Activated B cell treated with CpG ODN at 0.5 μM for 24 hours (primary cell): ENCODE measurements at places on chromosomes 3 and 15.

- DNase-seq, result no peak
These were observed 410.6 kb upstream of the WNT5A start for GRCh38 chr3:55897573-55898224.

- DNase-seq, result no peak
These were observed 154.2 kb upstream of the TNIK start for GRCh38 chr3:171614318-171614921.

GRCh38 chr15:81256916-81257315, 60.2 kb downstream of the IL16 start:
- DNase-seq, result no peak

DNA sequence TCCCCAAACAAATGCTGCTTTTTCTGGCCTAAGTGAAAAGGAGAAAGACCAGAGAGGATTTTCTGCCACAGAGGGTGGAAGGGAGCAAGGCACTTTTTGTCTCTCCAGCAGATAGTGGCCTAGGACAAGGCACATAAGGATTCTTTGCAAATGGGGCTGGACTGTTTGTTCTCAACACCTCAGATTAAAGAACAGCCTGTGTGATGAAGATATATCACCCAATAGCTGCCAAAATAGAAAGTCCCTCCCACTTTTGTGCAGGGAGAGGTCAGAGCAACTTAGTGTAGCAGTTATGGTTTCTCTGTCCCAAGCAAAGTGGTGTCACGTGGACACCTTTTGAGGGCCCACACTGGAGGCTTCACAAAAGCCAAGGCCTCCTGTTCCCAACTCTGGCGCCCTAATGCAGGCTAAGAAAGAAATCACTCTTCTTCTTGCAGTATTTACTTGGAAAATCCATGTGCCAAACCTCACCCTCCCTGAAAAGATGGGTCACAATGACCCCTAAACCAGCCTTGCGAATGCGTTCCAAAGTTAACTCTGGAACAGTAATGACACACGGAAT, 84.9 kb downstream of the LRIG1 start:
- DNase-seq, result no peak

DNA sequence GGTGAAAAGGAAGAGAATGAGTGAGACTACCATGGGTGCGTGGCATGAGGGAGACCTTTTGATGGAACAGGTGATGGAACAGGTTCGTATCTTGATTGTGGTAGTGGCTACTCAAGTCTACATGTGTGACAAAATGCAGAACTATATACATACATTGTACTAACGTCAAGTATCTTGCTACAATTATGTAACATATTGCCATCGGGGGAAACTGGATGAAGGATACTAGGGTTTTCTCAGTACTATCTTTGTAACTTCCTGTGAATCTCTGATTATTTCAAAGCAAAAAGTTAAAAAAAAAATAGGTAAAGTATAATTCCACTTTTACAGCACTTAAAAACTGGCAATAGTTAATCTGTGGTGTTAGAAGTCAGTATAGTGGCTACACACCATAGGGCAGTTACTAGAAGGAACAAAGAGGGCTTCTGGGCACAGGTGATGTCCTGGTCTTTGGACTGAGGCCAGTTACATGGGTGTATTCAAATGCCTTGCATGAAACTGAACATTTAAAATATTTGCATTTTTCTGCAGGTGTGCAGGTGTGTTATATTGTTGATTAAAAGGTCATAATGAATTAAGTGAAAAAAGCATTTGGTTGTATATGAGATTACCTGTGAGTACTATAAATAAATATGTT, 61.4 kb downstream of the LRRK1 start:
- no peak for DNase-seq

DNA sequence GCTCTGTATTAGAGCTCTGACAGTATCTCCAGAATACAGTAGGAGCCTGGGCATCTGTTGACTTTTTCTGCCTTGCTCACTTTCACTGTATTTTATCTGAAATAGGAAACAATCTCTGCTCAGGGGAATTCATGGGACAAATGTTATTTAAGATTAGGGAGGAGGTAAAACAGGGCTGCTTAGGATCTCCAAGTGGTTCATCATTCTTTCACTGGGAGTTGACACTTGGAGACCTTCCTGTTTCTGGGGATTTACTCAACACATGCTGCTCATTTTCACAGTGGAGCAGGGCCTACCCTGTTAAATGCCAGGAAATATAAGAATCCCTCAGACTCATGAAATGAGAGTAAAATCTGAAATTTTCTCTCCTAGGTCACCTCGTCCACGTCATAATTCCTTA, 185.5 kb downstream of the GAP43 start:
- DNase-seq, result no peak

DNA sequence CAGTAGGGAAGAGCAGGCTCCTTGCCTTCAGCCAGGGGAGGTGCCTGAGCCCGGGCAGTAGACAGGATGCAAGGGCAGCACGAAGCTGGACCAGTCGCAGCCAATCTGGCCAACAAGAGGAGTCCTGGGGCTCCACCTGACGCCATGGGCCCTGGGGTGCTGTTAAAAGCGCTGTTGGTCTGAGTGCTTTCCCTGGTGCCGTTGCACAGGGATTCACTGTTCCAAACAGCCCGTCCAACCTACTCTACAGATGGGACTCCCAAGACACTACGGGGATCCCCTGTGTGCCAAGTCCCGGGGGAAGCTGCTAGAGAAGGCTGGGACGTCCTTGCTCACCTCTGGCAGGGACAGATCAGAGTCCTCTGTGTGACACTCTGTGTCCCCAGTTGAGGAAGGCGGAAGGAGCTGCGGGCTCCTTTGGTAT, 632 bp downstream of the CTSH start:
- DNase-seq, result no peak

GRCh38 chr3:48694610-48695392, 9.1 kb upstream of the NCKIPSD start:
- DNase-seq, result no peak
